ENCODE measurements at places on chromosomes 7 and 10. TPM values are rescaled to one million over a fixed set of nuclear protein-coding genes. Genes with fewer than 3 reads are reported as not detected.

DNA sequence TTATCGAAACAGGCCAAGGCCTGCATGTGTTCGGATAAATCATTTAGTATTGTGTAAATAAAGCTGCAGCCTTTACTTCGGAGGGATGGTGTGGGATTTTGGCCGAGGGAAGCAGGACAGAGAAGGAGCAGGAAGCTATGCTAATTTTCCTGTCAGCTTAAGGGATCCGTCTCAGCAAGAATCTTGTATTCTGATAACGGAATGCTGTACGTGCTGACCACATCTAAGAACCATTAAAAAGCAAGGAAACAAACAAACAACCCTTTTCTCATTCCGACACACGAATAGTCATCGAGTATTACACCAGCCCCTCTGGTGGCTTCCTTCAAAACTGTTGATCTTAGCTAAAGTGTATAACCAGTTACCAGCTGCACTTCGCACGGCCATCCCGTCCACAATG lies 133.2 kb upstream of the TCF7L2 start:
- DNase-seq: no peak

GRCh38 chr10:89813546-89813945 lies 112.2 kb downstream of the KIF20B start:
- no peak for DNase-seq

DNA sequence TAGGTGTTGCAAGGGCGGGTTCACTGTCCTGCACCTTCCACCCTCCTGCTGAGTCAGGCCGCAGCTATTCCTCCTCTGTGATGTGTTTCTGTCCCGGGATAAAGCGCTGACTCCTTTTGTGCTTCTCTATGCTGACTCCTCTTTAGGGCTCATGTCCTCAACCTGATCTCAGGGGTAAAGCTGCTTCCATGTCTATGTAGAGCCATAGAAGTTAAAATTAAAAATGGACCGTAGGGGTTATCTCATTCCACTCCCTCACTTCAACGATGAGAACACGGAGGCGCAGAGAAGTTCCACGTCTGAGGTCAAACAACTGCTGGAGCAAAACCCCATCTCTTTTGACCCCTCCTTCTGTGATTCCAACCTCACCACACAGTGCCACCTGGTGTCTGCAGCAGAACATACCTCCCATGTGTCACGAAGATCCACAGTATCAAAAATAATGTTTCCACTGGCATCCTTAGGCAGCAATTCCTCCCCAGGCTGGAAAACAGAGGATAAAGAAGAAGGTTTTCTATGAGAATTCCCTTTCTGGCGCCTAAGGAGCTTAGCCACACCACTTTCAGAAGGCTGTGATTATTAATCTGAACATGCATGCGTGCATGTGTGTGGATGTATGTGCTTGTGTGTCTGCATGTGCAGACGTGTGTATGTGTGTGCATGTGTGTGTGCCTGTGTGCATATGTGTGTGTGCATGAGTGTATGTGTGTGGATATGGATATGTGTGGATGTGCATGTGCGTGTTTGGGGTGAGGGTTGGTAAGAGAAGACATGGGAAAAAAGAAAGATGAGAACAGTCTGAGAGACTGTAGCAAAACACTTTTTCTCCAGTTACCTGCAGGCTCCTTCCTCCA lies 81.2 kb upstream of the UCN3 start:
- DNase-seq: no peak

GRCh38 chr10:80878330-80878729 lies 340.6 kb downstream of the SH2D4B start:
- no peak for DNase-seq

DNA sequence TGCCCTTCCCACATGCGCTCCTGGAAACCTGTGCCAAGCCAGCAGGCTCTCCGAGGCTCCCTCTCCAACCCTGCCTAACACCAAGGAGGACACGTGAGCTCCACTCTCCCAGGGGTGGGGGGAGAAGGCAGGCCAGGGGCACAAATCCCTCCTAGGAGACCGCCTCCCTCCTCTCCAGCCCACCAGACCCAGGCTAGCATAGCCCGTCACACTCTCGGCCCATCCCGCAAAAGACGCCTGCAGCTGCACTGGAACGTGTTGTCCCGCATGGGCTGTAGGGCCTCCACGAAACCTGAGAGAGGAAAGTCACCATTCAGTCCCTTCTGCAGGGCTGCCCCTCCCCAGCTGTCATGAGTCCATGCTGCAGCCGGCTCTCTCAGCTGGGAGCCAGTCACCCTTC lies 126.3 kb downstream of the MAD1L1 start:
- DNase-seq: no peak

DNA sequence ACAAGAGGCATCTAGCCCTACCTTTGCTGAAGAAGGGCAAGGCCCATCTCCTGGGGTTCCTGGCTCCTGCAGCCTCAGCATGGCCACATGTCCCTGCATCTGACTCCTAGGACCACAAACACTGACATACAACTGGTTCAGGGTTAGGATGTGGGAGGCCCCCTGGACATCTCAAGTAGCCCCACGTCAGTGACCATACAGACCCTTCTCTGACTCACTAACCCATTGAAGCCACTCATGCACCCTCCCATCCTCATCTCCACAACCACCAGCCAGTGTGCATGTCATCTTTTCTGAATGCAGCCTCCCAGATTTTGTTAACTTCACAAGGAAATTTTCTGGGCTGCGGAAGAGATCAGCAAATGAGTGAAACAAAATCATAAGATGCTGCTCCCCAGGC lies 18.2 kb downstream of the TMEM176B start:
- DNase-seq: no peak

GRCh38 chr10:4595719-4596319 lies 230.2 kb upstream of the AKR1E2 start:
- no peak for DNase-seq

- DNase-seq: no peak
Observed at GRCh38 chr10:79166741-79167140, 98.0 kb downstream of the ZMIZ1 start.

Gene PROSER2
- total RNA-seq: 1.0 TPM

Gene MYPN
- not detected for total RNA-seq

Gene TAS2R41
- not detected for total RNA-seq

Gene COX19
- total RNA-seq: 29.3 TPM
